DND-41 (cell line): ENCODE measurements at places on chromosomes 2 and 18.
A peak's percentile ranks its signal among the peaks of the same experiment; 100 is the strongest.

DNA sequence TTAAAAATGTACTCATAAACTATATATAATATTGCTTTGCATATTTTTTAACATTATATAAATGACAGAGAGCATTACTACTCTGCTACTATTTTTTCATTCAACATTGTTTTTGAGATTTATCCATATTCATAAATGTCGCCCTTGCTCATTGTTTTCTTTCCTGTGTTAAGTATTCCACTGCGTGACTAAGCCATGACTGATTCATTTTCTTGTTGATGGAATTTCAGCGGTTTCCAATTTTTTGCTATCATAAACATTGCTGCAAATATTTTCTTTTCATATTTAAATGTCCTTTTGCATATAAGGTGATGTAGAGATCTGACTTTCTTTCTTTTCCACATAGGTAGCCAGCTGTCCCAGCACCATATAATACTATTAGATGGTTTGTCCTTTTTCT, 57.6 kb downstream of the SFXN5 start:
- no peak for DNase-seq

DNA sequence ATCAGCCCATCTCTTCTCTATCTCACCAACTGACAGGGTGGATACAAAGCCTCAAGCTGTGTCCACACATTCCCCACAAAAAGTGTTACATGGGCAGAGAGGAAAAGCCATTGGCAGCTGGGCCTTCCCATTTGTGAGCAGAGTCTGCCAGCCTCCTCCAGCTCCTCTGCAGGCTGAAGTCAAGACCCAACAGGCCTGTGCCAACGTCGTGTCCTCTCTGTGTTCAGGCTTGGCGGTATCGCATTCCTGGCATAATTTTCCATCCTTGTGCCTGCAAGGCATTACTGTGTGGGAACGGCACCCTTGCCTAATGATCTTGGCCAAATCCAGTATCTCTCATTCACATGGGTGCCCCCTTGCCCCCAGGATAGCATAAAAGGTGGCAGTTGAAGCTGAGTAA, 41.5 kb upstream of the APCDD1 start:
- DNase-seq = no peak

- DNase-seq = peak; percentile 89
Observed at GRCh38 chr2:133977405-133977804, 276.5 kb upstream of the MGAT5 start.

DNA sequence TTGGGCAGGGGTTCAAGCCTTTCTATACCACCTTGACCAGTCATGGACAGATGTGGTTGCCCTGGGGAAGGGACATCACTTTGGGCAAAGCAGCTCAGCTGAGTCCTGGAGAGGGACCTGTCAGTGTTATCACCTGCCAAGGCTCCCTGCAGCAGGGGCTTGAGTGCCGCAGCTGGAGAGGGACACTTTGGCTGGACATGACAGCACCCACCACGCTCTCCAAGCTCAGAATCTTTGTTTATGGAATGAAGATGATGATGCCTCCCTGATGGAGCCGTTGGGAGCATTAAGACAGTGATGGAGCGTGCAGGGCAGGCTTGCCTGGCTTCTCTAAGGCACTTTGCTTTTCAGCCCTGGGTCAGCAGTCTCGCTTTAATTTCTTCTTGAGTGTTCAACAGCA, 4.3 kb upstream of the TFCP2L1 start:
- no peak for DNase-seq

DNA sequence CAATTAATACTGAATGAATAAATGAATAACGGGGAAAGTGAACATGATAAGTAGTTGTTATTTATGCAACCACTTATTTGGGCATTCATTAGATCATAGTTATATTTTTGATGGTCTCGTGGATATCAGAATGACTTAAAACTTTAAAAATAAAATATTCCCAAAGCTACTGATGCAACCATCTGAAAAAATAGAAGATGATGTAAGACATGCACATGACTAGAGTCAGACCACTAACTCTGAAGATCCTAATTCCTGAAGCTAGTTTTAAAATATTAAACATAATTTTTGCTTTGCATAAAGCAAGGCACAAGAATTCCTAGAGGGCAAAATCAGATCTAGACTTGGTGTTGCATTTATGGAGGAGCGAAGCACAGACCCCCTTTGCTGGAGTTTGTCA, 616.1 kb downstream of the IRS1 start:
- no peak for DNase-seq

DNA sequence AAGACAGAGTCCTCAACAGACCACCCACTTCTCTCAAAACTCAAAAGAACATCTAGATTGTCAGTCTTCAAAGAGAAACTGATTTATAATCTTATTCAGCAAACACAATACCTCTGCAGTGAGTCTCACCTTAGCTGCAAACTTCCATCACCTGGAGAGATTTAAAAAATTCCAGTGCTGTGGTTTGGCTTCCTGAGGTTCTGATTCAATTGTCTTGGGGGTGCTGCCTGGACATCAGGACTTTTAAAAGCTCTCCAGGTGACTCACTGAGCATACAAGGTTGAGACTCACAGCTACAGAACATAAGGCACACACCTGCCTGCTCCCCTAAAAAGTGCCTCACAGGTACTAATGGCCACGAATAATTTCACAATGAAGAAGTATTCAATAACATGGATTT, 40.3 kb downstream of the RNF152 start:
- no peak for DNase-seq

DNA sequence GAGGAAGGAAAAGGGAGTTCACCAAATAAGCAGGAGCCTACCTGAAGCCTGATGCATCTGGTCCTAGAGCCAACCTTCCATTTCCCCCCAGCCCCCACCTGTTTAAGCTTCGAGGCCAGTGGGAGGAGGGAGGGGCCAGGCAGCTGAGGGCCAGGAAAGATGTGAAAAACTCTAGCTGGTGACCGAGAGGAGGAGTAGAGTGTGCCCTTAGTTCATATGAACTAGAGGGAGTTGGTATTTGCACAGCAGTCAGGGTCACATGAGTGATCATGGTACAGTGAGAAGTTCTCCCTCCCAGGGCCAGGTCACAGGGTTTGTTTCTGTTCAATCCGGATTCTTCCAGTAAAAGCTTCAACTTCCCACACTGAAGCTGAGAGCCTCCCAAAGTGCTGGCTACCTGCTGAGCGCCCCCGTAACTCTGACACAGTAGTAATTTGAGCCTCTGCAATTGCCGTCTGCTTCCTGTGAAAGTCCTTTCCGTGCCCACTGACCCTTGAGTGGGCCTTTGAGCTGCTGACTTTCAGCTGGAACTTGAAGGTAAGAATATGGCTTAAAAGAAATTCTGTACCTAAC, at the start of gene SULT1C2:
Gene SULT1C2, plus strand, starts transcription at position 362 of the 573 bp plus-strand sequence. CDS start 4,773 bp downstream, outside the sequence.
- no peak for DNase-seq

GRCh38 chr2:129646107-129646506, 333.4 kb upstream of the RAB6C start:
- DNase-seq = no peak

DNA sequence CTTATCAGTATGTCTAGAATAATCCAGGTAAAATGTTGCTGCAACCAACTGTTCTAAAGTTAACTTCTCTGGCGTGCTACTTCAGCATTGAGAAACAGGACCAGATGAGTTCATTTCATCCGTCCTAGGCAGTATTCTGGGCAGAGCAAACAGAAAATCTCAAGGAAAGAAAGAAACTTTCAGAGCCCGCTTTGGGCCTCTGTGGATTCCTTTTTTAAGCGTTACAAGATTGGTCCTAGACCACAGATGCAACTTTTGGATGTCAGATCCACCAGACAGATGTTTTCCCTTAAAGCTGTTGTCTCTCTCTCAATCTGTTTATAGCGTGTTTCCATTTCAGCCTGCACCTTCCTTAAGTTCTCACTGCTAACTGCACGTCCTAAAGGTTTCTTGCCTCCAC, 75.0 kb downstream of the BCL2 start:
- no peak for DNase-seq

GRCh38 chr2:227592694-227593387, 5.9 kb upstream of the SCYGR2 start:
- DNase-seq = no peak

DNA sequence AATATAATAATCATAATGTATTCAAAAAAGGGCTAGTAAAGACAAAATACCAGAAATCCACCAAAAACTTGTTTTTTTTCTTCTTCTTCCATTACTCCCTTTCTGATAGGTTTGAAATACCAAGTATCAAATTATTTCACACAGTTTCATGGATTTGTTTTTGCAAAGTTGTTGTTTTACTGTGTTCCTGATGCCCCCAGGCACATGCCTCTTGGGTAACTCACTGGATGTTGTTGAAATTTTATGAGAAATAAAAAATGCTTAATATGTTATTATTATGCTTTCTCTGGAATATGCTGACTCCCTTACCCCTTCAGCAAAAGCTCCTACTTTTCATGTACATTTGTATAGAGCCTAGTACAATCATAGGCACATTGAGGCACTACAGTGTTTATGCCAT, 419.6 kb downstream of the NRXN1 start:
- no peak for DNase-seq

GRCh38 chr2:40218679-40219078, 233.2 kb downstream of the SLC8A1 start:
- peak; percentile 47 for DNase-seq

GRCh38 chr2:57160976-57161375, 885.6 kb upstream of the VRK2 start:
- no peak for DNase-seq

GRCh38 chr2:43495727-43496126, 100.1 kb downstream of the THADA start:
- DNase-seq = no peak
